ENCODE measurements at places on chromosomes 7 and 10. TPM values are rescaled to one million over a fixed set of nuclear protein-coding genes. Genes with fewer than 3 reads are reported as not detected.
A peak's percentile ranks its signal among the peaks of the same experiment; 100 is the strongest.

GRCh38 chr7:18974803-18975202 lies 142.6 kb downstream of the TWIST1 start:
- no peaks in the 10 kb centered on the region for H3K36me3 ChIP-seq
- no peak overlapping the region for H3K4me3 ChIP-seq
- DNase-seq: no peak

GRCh38 chr10:73095481-73096021 lies 1.1 kb downstream of the P4HA1 start:
- no peaks in the 10 kb centered on the region for H3K27me3 ChIP-seq
- peak overlapping the region; percentile 93 for H3K27ac ChIP-seq

GRCh38 chr10:48625826-48626134 lies 20.9 kb upstream of the ARHGAP22 start:
- no peaks in the 10 kb centered on the region for H3K4me1 ChIP-seq
- H3K27ac ChIP-seq: no peak overlapping the region
- H3K36me3 ChIP-seq: no peaks in the 10 kb centered on the region
- H3K27me3 ChIP-seq: peaks cover 24% of the 10 kb centered on the region
- DNase-seq: no peak
- H3K4me3 ChIP-seq: no peak overlapping the region

DNA sequence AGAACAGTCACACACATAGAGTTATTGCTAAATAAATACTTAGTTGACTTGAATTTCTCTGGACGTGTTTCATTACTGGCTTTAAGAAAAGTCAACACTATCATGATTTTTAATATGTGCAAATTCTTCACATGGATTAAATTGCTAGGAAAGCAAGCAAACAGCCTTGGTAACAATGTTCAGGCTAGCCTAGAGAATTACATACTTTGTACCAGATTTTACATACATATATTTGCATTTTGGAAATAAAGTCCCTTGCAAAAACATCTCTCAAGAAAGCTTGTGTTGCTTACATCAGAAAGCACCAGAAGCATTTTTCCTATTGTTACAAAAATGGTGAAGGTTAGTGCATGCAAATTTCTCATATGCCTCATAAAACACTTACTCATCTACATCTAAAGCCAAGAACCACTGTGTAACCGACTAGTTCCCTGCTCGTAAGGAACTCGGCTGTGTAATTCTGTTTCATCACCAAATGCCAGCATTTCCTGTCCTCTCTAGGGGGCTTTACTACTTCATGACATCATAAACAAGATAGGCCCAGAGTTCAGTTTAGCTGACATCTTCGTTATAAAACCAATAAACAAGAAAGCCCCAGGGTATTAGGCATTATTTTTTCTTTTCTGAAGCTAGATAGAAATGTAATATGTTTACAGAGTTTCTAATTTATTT lies 87.8 kb downstream of the CFAP58 start:
- H3K27ac ChIP-seq: no peak overlapping the region
- no peak for DNase-seq
- peaks cover 6% of the 10 kb centered on the region for H3K4me1 ChIP-seq
- H3K27me3 ChIP-seq: peaks cover 1% of the 10 kb centered on the region
- no peak overlapping the region for H3K4me3 ChIP-seq

Gene GNAT3
- not detected for total RNA-seq

Gene TPK1
- 28.6 TPM for total RNA-seq

GRCh38 chr7:140383954-140384713 lies 14.2 kb downstream of the SLC37A3 start:
- DNase-seq: no peak
- no peak overlapping the region for H3K27ac ChIP-seq
- peaks cover 24% of the 10 kb centered on the region for H3K4me1 ChIP-seq
- H3K4me3 ChIP-seq: no peak overlapping the region
- no peaks in the 10 kb centered on the region for H3K27me3 ChIP-seq

DNA sequence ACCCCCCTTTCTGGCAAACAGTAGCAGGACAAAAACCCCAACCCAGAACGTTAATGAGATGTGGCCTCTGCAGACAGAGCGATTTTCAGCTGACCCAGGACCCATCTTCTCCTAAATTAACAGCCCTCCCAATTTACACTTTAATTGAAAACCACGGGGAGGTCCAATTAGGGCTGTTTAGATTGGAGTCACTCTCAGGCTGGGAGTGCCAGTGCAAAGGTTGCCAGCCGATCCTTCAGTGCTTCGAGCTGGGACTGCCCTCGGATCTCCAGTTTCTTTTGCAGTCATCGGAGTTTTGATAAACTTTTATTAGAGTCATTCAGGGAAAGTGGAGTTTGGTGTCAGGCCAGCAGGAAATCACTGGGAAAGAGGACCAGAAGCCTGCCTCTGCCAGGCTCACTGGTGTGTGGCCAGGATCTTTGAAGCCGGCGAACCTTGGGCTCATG lies 108.0 kb downstream of the DOCK1 start:
- H3K4me1 ChIP-seq: no peaks in the 10 kb centered on the region
- no peak for DNase-seq
- H3K36me3 ChIP-seq: no peaks in the 10 kb centered on the region

DNA sequence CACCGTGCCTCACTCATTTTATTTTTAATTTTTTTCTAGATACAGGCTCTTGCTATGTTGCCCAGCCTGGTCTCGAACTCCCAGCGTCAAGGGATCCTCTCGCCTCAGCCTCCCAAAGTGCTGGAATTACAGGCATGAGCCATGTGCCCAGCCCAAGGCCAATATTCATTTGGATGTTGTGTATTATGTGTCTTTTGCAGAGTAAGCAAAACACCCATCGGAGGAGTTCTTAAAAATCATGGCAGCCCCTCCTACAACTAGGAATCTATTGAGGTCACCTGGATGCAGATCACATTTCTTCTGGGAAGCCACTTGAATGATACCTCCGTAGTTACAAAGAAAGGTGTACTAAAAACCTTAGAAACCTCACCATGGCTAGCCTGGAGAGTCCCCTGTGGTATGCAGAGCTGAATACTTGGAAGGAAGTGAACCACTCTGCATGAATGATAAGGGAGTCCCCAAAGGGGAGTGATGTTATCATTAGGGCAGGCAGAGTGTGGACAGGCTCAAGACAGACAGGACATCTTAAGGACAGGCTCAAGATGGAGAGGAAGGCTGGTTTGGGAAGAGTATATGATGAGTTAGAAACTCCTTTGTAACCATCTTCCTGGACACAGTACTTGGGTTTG lies 185.7 kb downstream of the TAX1BP1 start:
- H3K36me3 ChIP-seq: no peaks in the 10 kb centered on the region
- no peak overlapping the region for H3K27ac ChIP-seq
- peaks cover 4% of the 10 kb centered on the region for H3K4me1 ChIP-seq

Gene ACSM6
- not detected for total RNA-seq

Gene RHOBTB1
- not detected for total RNA-seq

GRCh38 chr7:31043051-31043471 lies 9.0 kb upstream of the ADCYAP1R1 start:
- peaks cover 29% of the 10 kb centered on the region for H3K27me3 ChIP-seq
- no peak overlapping the region for H3K4me3 ChIP-seq
- H3K4me1 ChIP-seq: no peaks in the 10 kb centered on the region
- DNase-seq: no peak
- H3K27ac ChIP-seq: no peak overlapping the region
- H3K36me3 ChIP-seq: no peaks in the 10 kb centered on the region

DNA sequence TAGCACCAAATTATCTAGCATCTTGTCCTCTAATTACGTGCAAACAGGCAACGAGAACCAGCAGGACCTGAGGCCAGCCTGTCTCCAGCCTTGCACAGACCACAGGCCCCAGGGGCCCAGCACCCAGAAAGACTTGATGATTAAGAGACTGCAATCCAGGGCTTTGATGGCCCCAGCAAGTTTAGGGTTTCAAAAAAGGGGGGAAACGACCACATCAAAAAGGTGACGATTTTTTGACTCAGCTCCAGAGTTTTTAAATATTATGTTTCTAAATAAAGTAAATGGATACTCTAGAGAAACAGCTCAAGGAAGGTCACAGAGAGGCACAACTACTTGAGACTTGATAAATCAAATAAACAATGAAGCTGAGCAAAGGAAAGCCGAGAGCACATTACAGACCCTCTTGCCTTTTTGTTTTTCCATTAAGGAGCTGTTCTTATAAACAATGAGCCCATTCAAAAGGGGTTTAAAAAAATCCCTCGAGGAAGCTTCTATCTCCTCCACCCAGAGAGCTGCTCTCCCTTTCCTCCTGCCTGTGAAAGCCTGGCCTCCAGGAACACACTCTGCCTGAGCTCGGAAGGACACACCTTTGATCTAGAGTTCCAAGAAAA lies 44.1 kb downstream of the GLI3 start:
- DNase-seq: no peak
- H3K4me1 ChIP-seq: peaks cover 15% of the 10 kb centered on the region
- H3K36me3 ChIP-seq: no peaks in the 10 kb centered on the region
- no peak overlapping the region for H3K27ac ChIP-seq
- H3K4me3 ChIP-seq: no peak overlapping the region
